ENCODE measurements at places on chromosomes 6 and 20. TPM values are rescaled to one million over a fixed set of nuclear protein-coding genes. Genes with fewer than 3 reads are reported as not detected.

Gene OPRL1
- 0.23 TPM for total RNA-seq

- peak; percentile 58 for DNase-seq
These were observed 41.9 kb upstream of the CTNNBL1 start for GRCh38 chr20:37651932-37652331.

GRCh38 chr6:56995347-56995902, 40.5 kb downstream of the BEND6 start:
- DNase-seq, result no peak

DNA sequence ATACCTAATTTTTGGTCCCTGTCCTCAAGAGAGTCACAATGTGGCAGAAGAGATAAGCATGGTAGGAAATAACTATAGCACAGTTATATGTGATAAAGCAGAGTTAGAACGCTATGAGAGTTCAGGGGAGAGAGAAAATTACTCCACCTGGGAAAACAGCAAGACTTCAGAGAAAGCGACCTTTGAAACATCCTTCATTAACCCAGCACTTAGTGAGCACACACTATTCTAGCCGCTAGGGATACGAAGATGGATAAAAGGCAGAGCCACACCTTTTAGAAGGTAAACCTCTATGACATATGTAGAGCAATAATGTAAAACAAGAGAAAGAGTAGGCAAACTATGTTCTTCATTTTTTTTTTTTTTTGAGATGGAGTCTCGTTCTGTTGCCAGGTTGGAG, 264.3 kb downstream of the PTPRK start:
- no peak for DNase-seq

DNA sequence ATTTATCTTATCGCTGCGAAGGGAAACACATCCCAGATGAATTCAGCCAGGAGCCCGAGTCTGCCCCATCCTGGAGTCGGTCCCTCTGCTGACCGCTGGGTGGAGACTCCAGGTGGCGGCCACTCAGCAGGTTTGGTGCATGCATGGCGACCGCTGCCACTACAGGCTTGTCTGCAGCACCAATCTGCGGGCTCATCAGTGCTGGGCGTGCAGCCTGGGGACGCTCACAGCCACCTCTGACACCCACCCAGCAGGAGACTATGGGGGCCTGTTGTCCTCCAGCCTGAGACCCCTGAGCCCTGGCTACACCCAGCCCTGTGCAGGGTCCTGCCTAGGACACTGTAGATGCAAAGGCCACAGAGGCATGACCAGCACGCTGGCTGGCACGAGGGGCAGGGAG, 40.5 kb upstream of the GATA5 start:
- peak; percentile 21 for DNase-seq

GRCh38 chr20:52252664-52253063, 61.1 kb upstream of the ZFP64 start:
- DNase-seq, result no peak

- no peak for DNase-seq
These were observed 340.3 kb downstream of the EPHA7 start for GRCh38 chr6:93079061-93079460.

GRCh38 chr6:31568537-31568961, 3.5 kb upstream of the LTA start:
- no peak for DNase-seq

GRCh38 chr6:28657769-28658465, 132.2 kb downstream of the GPX5 start:
- DNase-seq, result peak; percentile 56

Measured in H4 (cell line).